ENCODE measurements at places on chromosomes 2 and 18. TPM values are rescaled to one million over a fixed set of nuclear protein-coding genes. Genes with fewer than 3 reads are reported as not detected.

Gene CNNM4
- 8.5 TPM for total RNA-seq

Gene DSC3
- 0.61 TPM for total RNA-seq

DNA sequence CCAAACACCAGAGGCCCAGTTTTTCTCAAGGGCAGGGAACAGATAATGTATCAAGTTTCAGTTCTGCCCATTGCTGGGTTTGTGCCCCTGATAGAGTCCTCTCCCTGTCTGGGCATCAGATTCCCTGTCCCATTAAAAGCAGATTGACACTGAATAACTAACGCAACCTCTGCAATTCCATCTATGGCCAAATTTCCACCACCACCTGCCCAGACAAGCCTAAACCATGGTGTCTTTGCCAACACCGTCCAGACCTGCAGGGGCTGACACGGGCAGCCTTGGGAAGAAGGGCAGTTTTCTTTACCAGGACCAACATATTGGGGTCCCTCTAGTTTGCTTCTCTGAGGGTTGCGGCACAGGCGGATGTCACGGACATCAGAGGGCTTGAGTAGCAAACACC lies 26.4 kb upstream of the PAX8 start:
- H3K4me3 ChIP-seq = no peak overlapping the region
- no peaks in the 10 kb centered on the region for H3K36me3 ChIP-seq
- H3K27ac ChIP-seq = no peak overlapping the region
- no peaks in the 10 kb centered on the region for H3K27me3 ChIP-seq
- no peak for DNase-seq

- H3K4me1 ChIP-seq = no peaks in the 10 kb centered on the region
- H3K4me3 ChIP-seq = no peak overlapping the region
- H3K27ac ChIP-seq = no peak overlapping the region
- H3K27me3 ChIP-seq = no peaks in the 10 kb centered on the region
- peak; percentile 46 for DNase-seq
- no peaks in the 10 kb centered on the region for H3K36me3 ChIP-seq
Observed at GRCh38 chr2:109396202-109397180, 217.3 kb downstream of the SEPTIN10 start.

Gene DTNA
- total RNA-seq = 27.8 TPM

DNA sequence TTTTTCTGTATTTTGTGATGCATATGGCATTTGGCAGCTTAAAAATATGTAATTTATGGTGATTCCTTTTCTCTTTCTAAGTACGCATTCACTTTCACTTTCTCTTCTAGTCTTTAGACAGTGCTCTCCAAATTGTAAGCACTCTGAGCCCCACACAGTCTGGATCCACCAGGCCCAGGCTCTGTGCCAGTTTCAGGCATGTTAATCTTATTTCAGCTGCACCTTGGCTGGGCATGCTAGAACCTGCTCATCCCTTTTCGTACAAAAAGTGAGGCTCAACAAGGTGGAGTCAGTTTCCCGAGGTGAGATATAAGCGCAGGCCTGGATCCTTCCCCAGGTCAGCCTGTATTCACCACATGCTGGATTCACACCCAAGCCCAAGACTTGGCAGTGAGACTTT lies 203.9 kb downstream of the MTX2 start:
- H3K27me3 ChIP-seq = no peaks in the 10 kb centered on the region
- H3K4me3 ChIP-seq = no peak overlapping the region
- no peaks in the 10 kb centered on the region for H3K36me3 ChIP-seq

Gene GREB1L
- total RNA-seq = 2.7 TPM

DNA sequence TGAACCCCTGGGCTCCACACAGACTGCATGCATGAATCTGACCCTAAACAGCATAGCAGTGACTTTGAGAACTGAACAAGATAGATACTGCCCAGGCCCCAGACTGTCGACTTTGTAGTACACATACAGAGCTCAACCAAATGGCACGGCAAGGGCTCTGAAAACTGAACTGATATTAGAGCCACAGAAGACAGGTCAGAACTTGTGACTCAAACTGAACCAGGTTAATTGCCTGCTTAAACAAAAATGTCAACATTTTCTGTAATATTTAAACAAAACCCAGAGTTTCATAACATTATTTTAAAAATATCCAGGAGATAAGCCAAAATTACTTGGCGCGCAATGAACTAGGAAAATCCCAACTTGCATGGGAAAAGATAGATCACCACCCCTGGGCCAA lies 260.3 kb downstream of the TPGS2 start:
- H3K4me1 ChIP-seq = peaks cover 5% of the 10 kb centered on the region
- no peak overlapping the region for H3K4me3 ChIP-seq
- H3K36me3 ChIP-seq = no peaks in the 10 kb centered on the region
- no peak overlapping the region for H3K27ac ChIP-seq
- no peaks in the 10 kb centered on the region for H3K27me3 ChIP-seq
